Activated CD8-positive, alpha-beta memory T cell treated with anti-CD3 and anti-CD28 coated beads, Interleukin-2, amount 50 U/mL, for 4 hours (primary cell): ENCODE measurements at places on chromosomes 2 and 18.
A peak's percentile ranks its signal among the peaks of the same experiment; 100 is the strongest.

DNA sequence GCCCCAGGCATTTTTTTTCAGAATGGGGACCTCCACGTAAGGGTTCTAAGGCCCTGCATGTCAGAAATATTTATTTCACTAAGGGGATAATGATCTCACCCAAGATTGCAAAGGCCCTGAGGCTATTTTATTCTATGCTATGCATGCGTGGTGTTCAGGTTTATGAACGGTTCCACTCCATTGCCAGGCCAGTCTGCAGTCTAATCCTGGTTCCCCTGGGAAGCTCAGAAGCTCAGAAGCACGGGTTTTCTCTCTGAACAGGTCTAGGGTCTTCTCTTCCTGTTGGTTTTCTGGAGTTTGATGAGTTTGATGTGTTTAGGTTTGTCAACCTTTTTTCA lies 256.4 kb upstream of the PXDN start:
- DNase-seq: no peak

- peak; percentile 50 for DNase-seq
Measured at GRCh38 chr18:58310517-58310916, 266.5 kb downstream of the NEDD4L start.

GRCh38 chr2:120819720-120820210 lies 84.1 kb downstream of the GLI2 start:
- no peak for DNase-seq

GRCh38 chr2:169082995-169083394 lies 13.6 kb downstream of the DHRS9 start:
- no peak for DNase-seq
